ENCODE measurements at places on chromosomes 3 and 15.

DNA sequence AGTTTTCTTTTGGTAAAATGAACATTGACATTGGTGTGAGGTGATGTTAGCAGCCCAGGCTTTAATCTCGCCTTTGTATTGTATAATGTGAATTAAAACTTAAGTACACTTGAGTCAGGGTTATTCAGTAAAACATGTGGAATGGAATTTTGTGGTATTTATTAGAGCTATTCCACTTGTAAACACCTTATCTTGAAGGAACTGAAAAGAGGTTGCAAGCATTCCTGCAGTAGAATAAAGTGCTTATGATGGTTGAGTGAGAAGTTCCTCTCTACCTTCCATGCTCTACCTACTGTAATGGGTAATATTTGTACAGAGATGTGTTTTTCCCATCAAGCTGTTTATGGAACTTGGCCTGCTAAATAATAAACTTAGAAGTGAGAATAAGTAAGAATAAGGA lies 36.1 kb downstream of the HMG20A start:
- DNase-seq, result no peak

- no peak for DNase-seq
These were observed 74.0 kb upstream of the CTNNB1 start for GRCh38 chr3:41125258-41125657.

DNA sequence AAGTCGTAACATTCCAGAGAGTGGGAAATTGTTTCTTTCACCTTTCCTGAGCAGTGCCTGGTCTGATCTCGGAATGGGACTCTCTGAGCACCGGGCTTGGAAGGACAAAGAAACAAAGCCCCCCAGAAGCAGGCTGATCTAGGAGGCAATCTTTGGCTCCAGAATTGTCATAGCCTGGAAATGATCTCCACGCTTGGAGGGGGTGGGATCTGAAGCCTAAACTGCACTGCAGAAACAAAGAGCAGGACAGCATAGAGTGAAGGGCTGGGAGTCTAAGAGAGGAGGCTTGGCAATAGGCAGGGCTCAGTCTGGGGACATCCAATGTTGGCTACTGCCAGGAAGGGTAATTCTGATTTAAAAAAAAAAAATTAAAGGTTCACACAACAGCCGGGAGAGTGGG lies 1.9 kb downstream of the CRABP1 start:
- DNase-seq, result no peak

GRCh38 chr3:53008932-53009331 lies 36.9 kb downstream of the SFMBT1 start:
- DNase-seq, result no peak

GRCh38 chr3:37492977-37493471 lies 318.6 kb upstream of the LRRFIP2 start:
- no peak for DNase-seq

Data from NCI-H1930 (cell line).